ENCODE measurements at places on chromosomes 4 and X.

- DNase-seq: no peak
Observed at GRCh38 chr4:128825226-128825625, 15.7 kb downstream of the JADE1 start.

- no peak for DNase-seq
Observed at GRCh38 chr4:52979020-52979419, 116.9 kb downstream of the RASL11B start.

- DNase-seq: no peak
Observed at GRCh38 chr4:186644737-186645261, 78.9 kb downstream of the FAT1 start.

GRCh38 chrX:40108959-40109287 lies 11.2 kb upstream of the BCOR start:
- no peak for DNase-seq

DNA sequence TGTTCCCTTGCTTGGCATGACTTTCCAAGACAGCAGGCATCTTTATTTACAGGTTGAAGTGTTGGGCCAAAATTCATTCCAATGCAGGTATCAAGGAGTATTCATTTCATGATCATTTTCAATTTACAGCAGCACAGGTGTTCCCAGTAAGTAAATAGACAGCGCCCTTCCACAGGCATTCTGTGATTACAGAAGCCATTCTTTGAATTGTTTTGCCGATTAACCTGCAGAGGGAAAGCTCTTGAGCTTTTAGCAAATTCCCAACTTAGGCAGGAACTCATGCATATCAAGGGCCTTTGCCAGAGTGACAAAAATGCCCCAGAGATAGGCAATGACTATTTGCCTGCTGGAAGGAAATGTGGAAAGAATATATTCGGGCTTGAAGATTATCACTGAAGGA lies 6.8 kb downstream of the TXK start:
- DNase-seq: no peak

DNA sequence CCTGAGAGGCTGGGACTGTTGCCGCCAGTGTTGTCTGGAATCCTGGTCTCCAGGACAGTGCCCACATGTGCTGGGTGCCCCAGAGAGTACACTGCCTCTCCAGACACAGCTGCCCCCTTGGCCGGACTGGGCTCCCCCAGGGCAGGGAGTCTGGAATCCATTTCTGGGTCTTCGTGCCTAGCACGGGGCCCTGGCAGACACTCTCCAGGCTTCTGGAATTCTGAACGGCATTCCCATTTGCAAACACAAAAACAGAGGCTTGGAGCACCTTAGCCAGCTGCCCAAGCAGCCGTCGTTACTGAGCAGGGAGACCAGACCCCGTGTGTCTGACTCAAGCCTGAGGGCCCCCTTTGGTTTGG lies 20.8 kb downstream of the HMX1 start:
- DNase-seq: no peak

- DNase-seq: peak; percentile 57
Observed at GRCh38 chrX:16185725-16186136, 18.4 kb downstream of the MAGEB17 start.

DNA sequence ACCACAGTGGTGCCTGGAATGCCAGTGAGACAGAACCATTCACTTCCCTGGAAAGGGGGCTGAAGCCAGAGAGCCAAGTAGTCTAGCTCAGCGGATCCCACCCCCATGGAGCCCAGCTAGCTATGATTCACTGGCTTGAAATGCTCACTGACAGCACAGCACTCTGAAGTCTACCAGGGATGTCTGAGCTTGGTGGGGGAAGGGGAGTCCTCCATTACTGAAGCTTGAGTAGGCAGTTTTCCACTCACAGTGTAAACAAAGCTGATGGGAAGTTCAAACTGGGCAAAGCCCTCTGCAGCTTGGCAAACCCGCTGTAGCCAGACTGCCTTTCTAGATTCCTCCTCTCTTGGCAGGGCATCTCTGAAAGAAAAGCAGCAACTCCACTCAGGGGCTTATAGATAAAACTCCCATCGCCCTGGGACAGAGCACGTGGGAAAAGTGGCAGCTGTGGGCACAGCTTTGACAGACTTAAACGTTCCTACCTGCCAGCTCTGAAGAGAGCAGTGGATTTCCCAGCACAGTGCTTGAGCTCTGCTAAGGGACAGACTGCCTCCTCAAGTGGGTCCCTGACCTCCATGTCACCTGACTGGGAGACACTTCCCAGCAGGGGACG lies 32.0 kb downstream of the NAP1L2 start:
- DNase-seq: no peak

GRCh38 chr4:96677499-96677898 lies 837.6 kb downstream of the PDHA2 start:
- no peak for DNase-seq

- peak; percentile 64 for DNase-seq
Observed at GRCh38 chrX:24150051-24150790, 692 bp downstream of the ZFX start.

- DNase-seq: no peak
Observed at GRCh38 chr4:338759-339097, 1.1 kb downstream of the ZNF141 start.

DNA sequence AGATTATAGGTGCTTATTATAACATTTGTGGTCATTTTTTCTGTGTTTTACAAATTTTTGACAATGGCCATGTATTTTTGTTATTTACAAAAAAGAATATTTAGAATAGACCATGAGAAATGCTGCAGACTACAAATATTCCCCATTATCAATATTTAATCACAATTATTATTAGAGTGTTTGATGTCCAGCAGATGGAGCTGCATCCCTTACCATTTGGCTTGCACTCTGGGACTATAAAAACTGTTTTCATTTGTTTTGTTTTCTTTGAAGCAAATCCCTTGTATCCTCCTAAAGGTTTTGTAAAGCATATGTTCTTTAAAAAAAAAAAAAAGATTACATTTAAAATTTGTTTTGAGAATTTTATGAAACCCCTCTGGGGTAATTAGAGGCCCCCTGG lies 85.6 kb upstream of the CXorf66 start:
- DNase-seq: no peak

DNA sequence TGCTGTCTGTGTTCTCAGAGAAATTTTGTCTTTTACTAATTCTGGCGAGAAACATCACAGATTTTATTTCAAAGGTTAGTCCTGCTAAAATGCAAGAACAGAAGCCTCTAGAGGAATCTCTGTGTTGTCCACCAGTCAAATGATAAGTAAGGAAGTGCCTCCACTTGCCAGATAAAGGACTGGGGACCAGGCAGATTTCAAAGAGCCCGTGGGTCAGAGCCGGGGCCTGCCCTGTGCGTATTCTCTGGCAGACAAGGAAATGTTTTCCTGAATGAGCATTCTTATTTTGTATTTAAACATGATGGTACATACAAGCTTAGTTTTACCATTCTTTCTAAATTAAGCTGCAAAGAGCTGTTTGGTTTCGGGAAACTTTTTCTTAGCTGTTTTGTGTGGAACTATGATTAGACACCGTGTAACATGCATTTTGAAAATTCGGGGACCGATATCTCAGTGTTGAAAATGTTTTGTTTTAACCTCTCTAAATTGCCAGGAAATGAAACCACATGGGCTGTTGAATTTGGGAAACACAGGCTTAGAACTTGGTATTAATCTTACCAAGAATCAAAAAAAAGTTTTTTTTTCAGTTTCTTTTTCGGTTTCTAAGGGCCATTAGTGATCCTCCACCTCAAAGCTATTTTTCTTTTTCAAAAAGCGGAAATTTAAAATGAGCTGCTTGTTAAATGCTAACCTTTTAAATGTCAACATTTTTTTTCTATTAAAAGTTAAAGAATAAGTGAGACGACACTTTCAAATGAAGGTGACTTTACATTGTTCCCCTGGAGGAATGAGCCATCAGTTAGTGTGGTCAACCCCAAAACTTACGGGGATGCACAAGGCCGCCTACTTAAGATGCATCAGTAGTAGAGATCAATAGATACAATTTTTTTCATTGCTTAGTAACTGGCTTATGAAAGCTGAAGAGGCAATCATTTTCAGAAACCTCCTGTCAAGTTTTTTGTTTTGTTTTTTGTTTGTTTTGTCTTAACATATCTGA lies 89.6 kb upstream of the MTM1 start:
- DNase-seq: peak; percentile 21

GRCh38 chrX:43590150-43590549 lies 65.9 kb upstream of the MAOA start:
- DNase-seq: no peak

- DNase-seq: peak; percentile 20
Observed at GRCh38 chrX:51737091-51737490, 6.2 kb upstream of the GSPT2 start.

- DNase-seq: no peak
Observed at GRCh38 chr4:138455097-138455496, 212.9 kb upstream of the SLC7A11 start.
